DMS153 (cell line): ENCODE measurements at places on chromosomes 1 and 21.

DNA sequence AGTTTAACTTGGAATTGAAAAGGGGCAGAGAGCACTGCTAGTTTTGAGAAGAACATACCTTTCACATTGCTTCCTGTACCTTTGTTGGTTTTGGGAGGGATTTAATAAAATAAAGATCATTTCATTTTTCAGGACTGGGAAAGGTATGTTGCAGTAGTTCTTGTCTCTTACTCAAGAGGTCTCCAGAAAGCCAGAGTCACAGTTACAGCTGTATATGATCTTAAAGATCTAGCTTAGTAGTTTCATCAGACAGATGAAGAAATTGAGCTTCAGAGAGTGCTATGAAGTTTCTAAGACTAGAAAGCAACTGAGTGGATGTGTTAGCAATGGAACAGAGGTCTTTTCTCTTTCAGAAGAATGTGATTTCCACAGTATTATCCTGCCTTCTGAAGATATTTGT, 1.0 kb downstream of the OR10K2 start:
- DNase-seq: no peak

- DNase-seq: no peak
Observed at GRCh38 chr1:109996476-109996875, 11.9 kb downstream of the AHCYL1 start.

DNA sequence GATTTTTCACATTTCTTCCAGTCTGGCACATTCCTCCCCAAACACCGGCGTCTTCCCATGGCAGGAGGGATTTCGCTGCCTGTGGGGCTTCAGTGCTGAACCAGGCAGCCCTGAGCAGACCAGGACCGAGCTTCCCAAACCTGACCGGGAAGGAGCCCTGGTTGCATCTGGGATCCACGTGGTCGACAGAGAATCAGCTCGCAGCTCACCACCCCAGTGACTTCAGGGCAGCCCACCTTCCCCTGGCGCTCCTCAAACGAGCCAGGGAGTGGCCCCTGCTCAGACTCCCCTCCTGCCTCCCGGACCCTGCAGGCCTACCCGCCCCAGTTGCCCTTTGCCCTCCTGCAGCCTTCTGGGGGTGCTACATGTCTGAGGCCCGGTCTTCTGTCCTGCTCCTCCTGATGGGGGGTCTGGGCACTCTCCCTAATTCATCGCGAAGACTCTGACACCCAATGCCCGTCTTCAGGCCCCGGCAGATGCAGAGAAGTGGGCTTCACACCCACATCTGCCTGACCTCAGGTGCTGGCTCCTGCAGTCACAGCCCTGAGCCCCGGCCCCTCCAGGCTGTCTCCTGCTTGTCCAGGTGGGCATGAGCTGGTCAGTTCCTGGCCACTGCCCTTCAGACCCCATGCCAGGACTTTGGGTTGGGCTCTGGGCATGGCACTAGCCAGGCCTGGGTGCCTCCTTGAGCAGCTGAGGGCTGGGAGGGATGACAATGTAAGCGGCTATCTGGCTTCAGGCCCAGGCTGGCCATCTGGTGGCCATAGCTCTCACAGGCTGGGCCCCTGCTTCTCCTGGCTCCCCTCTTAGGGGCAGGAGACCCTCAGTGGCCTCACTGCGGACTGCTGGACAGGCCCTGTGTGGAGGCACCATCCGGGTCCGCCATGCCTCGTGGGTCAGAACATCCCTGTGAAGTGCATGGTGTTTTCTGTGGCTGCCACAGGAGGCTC, 26.1 kb upstream of the PRSS38 start:
- no peak for DNase-seq

- no peak for DNase-seq
Observed at GRCh38 chr1:26291433-26291832, 11.5 kb downstream of the SH3BGRL3 start.

DNA sequence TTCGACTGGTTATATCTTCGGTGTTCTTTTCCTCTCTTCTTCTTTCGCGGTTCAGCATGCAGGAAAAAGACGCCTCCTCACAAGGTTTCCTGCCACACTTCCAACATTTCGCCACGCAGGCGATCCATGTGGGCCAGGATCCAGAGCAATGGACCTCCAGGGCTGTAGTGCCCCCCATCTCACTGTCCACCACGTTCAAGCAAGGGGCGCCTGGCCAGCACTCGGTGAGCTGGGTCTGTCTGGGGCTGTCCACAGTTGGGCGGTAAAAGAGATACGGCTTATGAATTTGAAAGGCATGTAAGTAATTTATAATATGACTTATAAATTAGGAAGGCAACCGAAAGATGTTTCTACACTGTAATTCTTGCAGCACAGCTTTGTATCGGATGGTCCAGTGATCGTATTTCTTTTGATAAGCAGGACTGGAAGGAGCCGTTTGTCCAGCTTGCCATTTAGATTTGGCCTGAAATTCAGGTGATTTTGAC, 334 bp downstream of the CTH start:
- no peak for DNase-seq

- DNase-seq: no peak
Observed at GRCh38 chr1:220701974-220702373, 11.8 kb downstream of the C1orf115 start.

DNA sequence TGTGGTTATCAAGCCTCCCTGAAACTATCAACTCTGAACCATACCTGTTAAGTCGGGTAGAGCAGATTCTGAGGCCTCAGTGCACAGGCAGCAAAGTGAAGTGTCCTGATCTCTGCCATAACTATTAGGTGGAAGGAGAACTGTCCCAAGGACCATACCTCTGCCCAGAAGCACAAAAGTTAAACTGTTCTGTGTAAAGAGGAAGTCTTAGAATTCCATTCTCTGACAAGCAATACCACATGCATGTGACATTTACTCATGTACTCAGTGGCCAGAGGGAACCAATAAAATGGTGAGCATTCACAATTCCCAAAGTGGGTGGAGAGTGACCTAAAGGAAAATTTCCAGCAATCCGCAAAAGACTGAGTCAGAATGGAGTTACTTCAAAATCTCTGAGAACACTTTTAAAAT, 61.0 kb downstream of the TOR3A start:
- DNase-seq: no peak

GRCh38 chr1:212634252-212634651, 25.7 kb downstream of the ATF3 start:
- no peak for DNase-seq

- no peak for DNase-seq
Observed at GRCh38 chr1:205754857-205755256, 4.9 kb upstream of the NUCKS1 start.

GRCh38 chr1:41516168-41517061, 31.9 kb upstream of the EDN2 start:
- peak; percentile 94 for DNase-seq

DNA sequence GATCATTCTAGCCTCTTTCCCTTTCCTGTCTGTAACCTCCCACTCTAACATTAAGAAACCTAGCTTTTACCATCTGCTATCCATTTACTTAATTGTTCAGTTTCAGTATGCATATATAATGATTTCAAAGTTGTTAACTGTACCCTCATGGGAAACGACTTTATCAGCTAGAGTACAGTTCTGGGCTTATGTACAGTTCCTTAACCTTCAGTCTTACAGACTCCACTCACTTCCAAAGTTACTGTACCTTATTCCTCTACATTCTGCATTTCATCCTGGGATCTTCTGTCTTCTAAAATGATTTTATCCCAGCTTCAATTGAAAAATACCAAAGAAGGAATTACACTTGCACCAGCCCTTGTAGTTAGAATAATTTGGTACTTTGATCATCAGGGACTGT, 108.7 kb upstream of the KCNE2 start:
- DNase-seq: no peak

GRCh38 chr1:45478121-45478814, 12.7 kb downstream of the TESK2 start:
- DNase-seq: no peak

DNA sequence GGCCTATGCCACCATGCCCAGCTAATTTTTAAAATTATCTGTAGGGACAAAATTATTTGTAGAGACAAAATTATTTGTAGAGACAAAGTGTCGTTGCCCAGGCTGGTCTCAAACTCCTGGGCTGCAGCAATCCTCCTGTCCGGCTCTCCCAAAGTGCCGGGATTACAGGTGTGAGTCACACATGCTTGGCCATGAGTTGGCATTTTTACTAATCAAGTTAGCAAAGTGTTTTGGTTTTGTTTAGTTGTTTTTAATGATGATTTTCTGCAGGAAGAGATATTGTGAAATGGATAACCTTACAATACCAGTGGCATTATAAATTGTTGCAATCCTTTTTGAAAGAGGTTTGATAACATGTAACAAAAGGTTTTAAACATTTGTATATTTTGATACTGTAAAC, 65.3 kb upstream of the MAGI3 start:
- no peak for DNase-seq

DNA sequence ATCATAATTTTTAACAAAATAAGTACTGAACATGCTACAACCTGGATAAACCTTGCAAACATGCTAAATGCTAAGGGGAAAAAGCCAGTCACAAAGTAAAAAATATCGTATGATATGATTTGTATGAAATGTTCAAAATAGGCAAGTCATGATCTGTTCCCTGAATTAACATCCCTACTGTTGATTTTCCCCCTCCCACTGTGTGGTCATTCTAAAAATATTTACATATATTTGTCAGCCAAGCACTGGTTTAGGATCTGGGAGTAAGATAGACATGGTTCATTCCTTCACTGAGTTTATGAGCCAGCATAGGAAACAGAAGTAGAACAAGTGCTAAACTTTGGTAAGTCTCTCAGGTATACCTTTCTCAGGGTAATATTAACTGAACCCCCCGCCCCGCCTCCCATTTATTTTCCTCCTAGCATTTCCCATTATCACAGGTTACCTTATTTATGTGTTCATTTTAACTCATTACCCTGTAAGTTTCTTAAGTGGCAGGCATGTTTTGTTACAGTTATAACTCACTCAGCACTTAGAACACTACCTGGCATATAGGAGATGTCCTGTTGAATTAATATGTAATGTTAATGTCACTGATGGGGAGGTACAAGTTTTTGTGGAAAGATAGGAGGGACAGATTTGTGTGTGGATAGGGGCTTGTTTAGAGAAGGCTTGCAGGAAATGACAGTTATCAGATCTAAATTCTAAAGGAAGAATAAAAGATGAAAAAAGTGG, 12.3 kb downstream of the UQCRH start:
- no peak for DNase-seq

- DNase-seq: no peak
Observed at GRCh38 chr1:151829352-151830046, 2.1 kb downstream of the RORC start.

- no peak for DNase-seq
Observed at GRCh38 chr1:114178936-114179335, 25.3 kb upstream of the SYT6 start.

GRCh38 chr1:203589595-203589994, 37.0 kb upstream of the ATP2B4 start:
- DNase-seq: no peak

DNA sequence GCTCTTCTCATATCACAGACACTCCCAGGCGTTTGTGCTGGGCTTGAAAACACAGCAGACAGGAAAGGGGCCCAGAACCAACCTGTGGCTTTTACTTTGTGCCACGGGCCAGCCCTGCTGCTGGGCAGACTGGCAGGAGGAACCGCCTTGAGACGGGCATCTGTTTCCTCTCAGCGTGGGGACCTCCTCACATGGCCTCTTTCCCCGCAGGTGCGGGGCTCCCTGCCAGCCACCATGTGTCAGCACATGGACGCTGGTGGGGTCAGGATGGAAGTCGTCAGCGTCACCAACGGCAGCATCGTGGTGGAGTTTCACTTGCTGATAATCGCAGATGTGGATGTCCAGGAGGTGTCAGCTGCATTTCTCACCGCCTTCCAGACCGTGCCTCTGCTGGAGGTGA, 47.8 kb downstream of the UMODL1 start:
- DNase-seq: peak; percentile 8

GRCh38 chr1:154453574-154454352, 48.3 kb upstream of the TDRD10 start:
- peak; percentile 15 for DNase-seq

- DNase-seq: no peak
Observed at GRCh38 chr1:222940095-222940494, 125.3 kb downstream of the DISP1 start.

GRCh38 chr1:225987491-225988316, 11.4 kb downstream of the SDE2 start:
- no peak for DNase-seq

GRCh38 chr1:228081144-228081543, 1.4 kb upstream of the ARF1 start:
- no peak for DNase-seq

DNA sequence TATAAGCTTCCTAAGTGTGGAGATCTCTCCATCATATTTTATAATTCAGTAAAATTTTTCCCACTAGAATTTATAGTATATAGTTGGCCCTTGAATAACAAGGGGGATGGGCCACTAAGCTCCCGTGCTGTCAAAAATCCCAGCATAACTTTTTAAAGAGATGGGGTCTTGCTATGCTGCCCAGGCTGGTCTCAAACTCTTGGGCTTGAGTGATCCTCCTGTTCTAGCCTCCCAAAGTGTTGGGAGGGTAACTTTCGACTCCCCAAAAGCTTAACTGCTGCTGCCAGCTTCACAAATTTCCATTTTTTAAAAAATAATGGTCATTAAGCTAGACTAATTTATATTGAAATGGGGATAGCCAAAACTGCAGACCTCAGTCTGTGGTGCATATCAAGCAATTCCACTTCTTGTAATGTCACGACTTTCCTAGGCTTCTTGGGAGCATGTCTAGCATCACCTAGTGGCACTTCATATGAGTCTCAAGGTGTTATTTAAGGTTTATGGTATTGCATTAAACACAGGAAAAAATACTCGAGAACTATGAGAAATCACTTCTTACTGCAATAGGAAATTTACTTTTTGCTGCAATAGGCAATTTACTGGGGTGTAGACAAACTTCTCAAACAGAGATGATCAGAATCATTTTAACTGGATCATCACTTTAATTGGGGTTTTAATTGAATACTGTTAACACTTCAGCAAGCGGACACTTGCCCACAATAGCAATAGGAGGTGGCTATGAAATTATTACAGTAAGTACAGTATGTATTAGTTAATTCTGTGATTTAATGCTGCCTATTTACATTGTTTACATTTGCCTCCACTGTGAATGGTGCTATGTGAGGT, 19.3 kb upstream of the ACTA1 start:
- DNase-seq: no peak

GRCh38 chr1:162151900-162152829, 82.7 kb downstream of the NOS1AP start:
- DNase-seq: peak; percentile 72

DNA sequence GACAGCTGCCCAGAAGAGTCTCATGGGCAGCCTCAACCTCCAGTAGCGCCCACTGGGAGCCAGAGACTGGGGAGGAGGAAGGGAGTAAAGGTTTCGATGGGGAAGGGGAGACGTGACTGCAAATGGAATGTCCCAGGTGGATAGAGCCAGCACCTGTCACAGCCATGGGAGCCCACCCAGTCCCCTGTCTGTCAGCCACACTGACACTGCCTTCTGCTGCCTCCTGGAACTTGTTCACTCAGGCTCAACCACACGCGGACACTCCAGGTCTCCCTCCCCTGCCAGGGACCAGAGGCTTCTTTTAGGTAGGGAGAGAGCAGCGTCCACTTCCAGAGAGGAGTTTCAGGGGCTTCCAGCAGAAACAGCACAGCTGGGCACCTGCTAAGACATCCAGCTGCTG, 346.3 kb downstream of the NPHP4 start:
- no peak for DNase-seq

DNA sequence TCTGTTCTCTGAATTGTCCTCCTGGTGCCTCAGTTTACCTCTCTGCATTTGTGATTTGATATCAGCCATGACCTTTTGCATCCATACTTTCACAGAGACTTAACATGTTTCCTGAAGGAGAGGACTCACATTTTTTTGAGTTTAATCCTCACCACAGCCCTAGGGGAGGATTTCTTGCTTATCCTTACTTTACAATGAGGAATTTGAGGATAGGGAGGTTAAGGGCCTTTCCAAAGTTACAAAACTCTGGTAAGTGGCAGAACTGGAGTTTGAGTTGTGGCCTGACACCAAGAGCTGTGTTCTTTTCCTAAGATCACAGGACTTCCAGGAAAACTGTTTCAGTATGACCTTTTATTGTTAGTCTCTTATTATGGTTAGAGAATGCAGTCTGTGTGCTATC, 34.2 kb downstream of the TNFRSF8 start:
- no peak for DNase-seq
